ENCODE measurements at places on chromosomes 2 and 18. TPM values are rescaled to one million over a fixed set of nuclear protein-coding genes. Genes with fewer than 3 reads are reported as not detected.

DNA sequence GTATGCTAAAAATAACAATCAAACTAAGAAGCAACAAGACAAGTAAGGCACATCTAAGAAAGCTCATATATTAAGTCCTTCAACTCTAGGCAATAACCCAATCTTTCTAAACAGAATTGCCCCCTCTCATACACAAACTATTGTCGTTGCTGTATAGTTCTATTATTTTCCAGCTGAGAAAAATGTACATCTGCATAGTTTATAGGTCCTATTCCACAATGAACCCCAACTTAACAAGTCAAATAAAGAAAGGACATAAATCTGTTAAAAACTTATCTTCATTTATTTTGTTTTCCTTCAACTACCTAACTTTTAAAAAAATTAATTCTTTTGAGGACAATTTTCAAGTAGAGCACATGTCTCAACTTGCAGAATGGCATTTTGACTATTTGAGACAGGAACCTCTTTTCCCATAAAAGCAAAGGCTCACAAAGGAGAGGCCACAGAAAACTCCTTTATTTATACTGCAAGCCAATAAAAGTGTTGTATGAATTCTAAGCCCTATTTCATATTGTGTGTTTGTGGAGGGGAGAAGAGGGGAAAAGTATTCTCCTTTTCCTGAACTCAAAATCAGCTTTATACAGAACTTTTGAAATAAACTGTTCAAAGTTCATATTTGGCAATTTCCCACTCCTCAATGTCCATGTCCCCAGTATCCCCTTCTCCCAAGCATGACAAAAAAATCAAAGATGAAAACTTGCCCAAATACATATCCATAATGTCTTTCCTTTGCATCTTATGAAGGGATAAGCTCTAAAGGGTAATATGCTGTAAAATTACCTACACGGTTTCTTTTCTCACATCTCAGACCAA lies 37.4 kb downstream of the RTN4 start:
- DNase-seq: no peak
- no peaks in the 10 kb centered on the region for H3K36me3 ChIP-seq
- no peak overlapping the region for H3K4me3 ChIP-seq

GRCh38 chr2:159078443-159078842 lies 110.0 kb downstream of the TANC1 start:
- H3K27me3 ChIP-seq: no peaks in the 10 kb centered on the region
- H3K4me3 ChIP-seq: no peak overlapping the region
- DNase-seq: no peak
- H3K36me3 ChIP-seq: no peaks in the 10 kb centered on the region
- no peak overlapping the region for H3K27ac ChIP-seq

- no peaks in the 10 kb centered on the region for H3K27me3 ChIP-seq
- no peak overlapping the region for H3K4me3 ChIP-seq
- no peaks in the 10 kb centered on the region for H3K36me3 ChIP-seq
- no peak overlapping the region for H3K27ac ChIP-seq
- DNase-seq: peak; percentile 59
- H3K4me1 ChIP-seq: no peaks in the 10 kb centered on the region
Measured at GRCh38 chr2:46657042-46657504, 177.7 kb downstream of the TMEM247 start.

DNA sequence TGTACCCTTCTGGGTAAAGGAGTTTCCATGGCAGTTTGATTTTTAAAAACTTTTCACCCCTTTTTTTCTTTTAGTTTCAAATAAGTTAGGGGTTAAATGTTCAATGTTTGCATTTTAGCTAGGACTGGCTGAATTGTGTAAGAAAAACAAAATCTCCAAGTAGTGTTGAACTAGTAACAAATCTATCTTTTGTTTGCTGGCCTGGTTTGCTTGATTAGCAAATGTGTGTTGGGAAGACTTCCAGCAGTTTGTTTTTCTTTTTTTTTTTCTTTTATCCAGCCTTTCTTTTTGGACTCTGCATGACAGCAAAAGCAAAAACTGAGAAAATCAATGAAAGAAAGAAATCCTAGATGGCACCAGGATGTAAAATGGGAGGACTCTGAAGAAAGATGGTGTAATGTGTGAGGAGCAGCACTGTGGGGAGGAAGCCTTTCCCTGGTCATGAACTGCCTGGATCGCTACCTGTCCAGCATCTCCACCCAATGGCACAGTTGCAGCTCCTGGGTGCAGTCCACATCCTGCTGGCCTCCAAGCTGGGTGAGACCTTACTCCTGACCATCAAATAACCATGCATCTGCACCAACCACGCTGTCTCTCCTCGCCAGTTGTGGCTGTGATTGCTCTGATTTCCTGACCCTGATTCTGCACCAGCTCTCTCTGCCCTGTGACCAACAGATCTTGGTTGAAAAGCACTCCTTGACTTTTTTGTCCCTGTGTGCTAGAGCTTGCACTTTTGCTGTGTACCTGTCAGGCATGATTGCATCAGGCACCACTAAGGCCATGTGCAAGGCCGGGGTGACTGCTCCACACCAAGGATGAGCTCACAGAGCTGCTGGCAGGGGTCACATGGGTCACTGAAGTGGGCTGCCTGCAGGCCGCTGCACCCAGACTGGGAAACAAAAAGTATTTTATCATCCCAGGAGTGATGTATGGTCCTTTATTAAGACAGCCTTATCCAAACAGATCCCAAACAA lies 71.2 kb upstream of the ZNF236 start:
- H3K27ac ChIP-seq: no peak overlapping the region
- no peaks in the 10 kb centered on the region for H3K4me1 ChIP-seq
- no peak for DNase-seq
- no peak overlapping the region for H3K4me3 ChIP-seq
- H3K36me3 ChIP-seq: no peaks in the 10 kb centered on the region

DNA sequence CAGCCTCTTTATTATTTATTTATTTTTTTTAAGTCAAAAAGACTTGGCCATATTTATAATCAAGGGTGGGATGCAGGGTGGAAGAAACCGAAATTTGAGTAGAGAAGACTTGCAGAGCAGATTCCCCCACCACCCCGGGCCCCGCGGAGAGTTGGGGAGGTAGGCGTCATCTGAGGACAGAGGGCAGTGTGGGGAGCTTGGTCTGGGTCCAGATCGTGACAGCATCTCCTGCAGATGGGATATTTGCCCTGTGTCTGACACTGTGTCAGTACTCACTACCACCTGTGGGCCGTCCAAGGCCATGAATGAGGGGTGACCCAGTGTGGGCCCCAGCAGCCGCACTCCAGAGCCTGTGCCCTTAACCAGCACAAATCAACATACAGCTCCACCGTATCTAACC lies 10.5 kb upstream of the PRELID3A start:
- no peak overlapping the region for H3K27ac ChIP-seq
- no peak overlapping the region for H3K4me3 ChIP-seq
- H3K4me1 ChIP-seq: no peaks in the 10 kb centered on the region
- no peak for DNase-seq
- peaks cover 11% of the 10 kb centered on the region for H3K27me3 ChIP-seq
- no peaks in the 10 kb centered on the region for H3K36me3 ChIP-seq

DNA sequence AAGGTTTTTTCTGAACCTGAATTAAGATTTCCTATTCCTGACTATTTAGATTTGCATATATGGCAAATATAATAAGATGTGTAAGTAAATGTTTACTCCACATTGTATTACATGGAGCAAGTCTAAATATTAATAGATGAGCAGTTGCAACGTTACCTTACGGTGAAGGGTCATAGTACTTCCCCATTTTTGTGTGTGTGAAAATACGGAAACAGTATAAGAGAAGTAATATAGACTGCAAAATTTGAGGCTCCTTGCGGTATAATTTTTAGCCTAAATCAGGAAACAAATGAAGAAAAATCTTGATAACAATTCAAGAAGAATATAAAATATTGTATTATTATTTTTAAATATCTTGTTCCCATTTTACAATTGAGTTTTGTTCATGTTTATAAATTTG lies 434.2 kb downstream of the GRB14 start:
- no peaks in the 10 kb centered on the region for H3K36me3 ChIP-seq
- no peak for DNase-seq
- H3K27ac ChIP-seq: no peak overlapping the region
- H3K4me3 ChIP-seq: no peak overlapping the region
- H3K4me1 ChIP-seq: no peaks in the 10 kb centered on the region

DNA sequence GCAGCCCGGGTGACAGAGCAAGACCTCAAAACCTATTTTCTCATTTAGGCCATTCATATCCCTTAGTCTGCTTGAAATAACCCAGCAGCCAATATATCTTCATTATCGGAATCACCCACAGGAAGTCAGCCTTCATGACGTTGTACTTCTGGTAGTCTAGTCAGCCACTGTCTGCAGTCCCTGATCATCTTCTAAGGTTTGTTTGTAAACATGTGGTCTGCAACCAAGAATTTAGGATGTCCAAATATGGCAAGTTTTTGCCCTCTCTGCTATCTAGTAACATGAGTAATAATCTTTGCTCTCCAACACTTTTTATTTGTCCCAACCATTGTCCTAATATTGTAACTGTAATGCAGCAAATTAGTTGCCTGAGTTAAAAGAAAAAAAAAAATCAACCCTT lies 92.5 kb downstream of the PRPF40A start:
- H3K4me1 ChIP-seq: peaks cover 14% of the 10 kb centered on the region
- no peak overlapping the region for H3K4me3 ChIP-seq

DNA sequence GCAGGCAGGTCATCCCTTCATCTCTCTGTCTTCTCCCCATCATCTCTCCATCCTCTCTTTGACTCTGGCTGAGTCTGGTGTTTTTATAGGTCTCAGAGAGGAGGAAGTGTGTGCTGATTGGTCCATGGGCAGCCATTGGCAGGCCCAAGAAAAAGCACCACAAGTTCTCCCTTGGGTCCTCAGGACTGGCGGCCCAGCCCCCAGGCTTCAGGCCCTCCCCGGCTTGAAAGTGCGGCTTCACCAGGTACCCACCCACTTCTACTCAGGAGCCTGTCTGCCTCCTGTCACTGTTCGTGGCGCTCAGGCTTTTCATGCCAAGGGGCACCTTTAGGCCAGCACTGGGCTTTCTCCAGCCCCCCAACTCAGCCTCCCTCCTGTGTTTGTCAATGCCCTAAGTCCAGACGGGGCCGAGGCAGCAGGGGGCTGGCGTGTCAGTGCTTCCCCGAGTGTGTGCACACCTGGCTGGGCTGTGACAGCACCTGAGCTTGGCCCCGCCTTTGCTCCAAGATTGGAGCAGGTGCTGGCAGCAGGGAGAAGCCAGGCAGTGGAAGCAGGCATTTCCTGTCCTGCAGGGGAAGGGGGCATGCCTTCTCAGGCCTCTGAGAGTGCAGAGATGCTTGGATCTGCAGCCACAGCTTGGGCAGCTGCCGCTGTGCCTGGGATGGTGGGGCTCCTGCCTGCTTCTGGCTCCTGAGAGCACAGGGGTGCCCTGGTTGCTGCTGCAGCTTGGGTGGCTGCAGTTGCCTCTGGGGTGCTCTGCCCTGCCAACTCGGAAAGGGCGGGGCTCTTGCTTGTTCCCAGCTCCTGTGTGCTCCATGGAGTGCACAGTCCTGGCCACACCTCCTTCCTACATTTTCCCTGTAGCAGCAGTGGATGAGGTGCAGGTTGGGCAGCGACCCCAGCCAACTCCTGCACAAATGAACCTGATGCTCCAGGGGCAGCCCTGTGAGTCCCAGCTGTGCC lies 34.1 kb downstream of the FBXO48 start:
- H3K4me1 ChIP-seq: peaks cover 3% of the 10 kb centered on the region
- H3K36me3 ChIP-seq: no peaks in the 10 kb centered on the region
- H3K27ac ChIP-seq: no peak overlapping the region

DNA sequence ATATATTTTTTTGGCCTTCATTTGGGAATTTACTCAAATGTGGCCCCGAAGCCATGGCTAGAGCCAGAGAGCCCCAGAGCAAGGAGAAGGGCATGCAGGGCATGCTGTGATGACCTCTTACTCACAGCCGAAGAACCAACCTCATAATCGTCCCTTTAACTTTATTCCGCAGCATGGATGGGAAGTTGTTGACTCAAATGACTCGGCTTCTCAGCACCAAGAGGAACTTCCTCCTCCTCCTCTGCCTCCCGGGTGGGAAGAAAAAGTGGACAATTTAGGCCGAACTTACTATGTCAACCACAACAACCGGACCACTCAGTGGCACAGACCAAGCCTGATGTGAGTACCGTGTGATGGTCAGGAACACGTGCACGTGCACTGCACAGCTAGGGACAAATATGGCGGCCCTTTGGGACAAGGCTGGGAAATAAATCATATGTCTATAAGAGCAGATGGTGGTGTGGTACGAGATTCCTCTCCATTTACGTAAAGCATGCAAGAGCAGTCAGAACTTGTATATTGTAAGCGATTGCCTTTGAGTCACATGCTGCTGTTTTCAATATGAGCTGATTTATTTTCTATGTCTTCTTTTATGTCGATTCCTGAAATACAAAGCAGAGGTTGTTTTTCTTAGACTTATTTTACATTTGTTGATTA lies 280.9 kb downstream of the NEDD4L start:
- no peak overlapping the region for H3K4me3 ChIP-seq
- no peak overlapping the region for H3K27ac ChIP-seq
- H3K4me1 ChIP-seq: peaks cover 18% of the 10 kb centered on the region

DNA sequence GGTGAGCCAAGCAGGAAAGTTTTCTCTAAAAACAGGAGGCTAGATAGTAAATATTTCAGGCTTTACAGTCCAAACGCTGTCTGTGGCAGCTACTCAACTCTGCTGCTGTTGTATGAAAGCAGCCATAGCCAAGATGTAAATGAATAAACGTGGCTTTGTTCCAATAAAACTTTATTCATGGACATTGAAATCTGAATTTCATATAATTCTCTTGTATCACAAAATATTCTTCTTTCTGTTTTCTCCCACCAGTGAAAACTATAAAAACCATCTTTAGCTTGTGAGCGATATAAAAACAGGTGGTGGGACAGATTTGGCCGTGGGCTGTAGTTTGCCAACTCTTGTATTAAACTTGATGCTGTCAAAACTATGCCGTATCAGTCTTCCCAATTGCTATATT lies 333.0 kb downstream of the PTPRM start:
- peaks cover 67% of the 10 kb centered on the region for H3K4me1 ChIP-seq
- H3K27ac ChIP-seq: no peak overlapping the region
- H3K27me3 ChIP-seq: no peaks in the 10 kb centered on the region
- DNase-seq: no peak
- no peaks in the 10 kb centered on the region for H3K36me3 ChIP-seq

DNA sequence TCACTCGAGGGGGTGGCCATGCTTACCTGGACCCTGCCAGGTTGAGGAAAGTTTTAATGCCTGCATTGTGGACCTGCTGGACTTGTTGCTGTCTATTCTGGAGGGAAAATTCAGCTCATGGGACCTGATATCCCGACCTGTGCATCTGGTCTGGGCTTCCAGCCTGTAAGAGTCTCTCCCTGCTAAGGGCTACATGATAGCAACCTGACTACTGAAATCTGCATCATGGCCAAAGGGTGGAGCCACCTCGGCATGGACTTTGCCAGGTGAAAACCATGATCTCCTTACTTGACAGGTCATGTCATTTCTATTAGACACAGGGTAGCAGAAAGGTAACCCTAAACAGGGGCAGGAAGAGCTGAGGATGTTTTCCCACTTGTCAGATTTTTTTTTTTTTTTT lies 12.9 kb upstream of the SLC66A3 start:
- H3K27me3 ChIP-seq: no peaks in the 10 kb centered on the region
- no peaks in the 10 kb centered on the region for H3K36me3 ChIP-seq
- no peaks in the 10 kb centered on the region for H3K4me1 ChIP-seq

- H3K4me1 ChIP-seq: peaks cover 22% of the 10 kb centered on the region
- DNase-seq: no peak
- H3K27ac ChIP-seq: peak overlapping the region; percentile 89
Measured at GRCh38 chr2:218782528-218782844, 539 bp downstream of the CYP27A1 start.

- no peaks in the 10 kb centered on the region for H3K27me3 ChIP-seq
- H3K36me3 ChIP-seq: no peaks in the 10 kb centered on the region
- DNase-seq: no peak
- H3K4me3 ChIP-seq: no peak overlapping the region
- no peak overlapping the region for H3K27ac ChIP-seq
Measured at GRCh38 chr2:223368481-223368880, 233.7 kb downstream of the SCG2 start.

Gene ASB18
- 0.16 TPM for total RNA-seq

Gene CNRIP1
- 6.4 TPM for total RNA-seq

Gene UGT1A3
- not detected for total RNA-seq

Gene SERPINB7
- total RNA-seq: not detected

Gene CAPN10
- total RNA-seq: 7.0 TPM

Gene DYSF
- 62.5 TPM for total RNA-seq

Gene GPR45
- not detected for total RNA-seq

Measured in gastrocnemius medialis (tissue), 4 donors.